ENCODE measurements at places on chromosomes 5 and 9.
A peak's percentile ranks its signal among the peaks of the same experiment; 100 is the strongest.

DNA sequence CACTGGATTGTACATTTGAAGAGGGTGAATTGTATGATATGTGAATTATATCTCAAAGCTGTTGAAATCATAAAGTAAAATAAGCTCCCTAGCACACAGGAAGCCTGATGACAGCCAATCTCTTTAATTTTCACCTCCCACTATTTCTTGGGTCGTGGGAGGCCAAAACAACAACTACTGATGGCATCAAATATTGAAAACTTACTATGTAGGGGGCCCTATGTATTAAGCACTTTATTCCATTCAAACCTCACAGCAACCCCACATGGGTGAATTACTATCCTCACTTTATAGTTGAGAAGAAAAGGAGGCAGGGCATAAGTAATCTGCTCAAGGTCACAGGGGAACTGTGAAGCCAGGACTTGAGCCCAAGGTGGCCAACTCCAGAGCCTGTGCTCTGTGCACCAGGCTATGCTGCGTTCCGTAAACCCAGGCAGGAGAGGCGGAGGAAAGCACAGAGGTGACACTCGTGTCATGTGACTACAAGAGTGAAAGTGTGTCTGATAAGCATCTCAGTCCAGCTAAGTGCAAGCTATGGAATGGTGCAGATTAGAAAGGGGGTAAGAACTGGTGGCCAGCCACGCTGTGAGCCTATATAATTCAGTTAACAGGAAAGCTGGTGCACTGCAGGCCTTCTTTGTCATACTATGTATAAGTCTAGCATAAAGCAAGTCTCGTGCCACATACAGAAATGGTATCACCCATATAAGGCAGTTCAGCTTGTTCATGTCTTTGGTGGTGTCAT is 221.0 kb downstream of the DCP2 start:
- DNase-seq = no peak

DNA sequence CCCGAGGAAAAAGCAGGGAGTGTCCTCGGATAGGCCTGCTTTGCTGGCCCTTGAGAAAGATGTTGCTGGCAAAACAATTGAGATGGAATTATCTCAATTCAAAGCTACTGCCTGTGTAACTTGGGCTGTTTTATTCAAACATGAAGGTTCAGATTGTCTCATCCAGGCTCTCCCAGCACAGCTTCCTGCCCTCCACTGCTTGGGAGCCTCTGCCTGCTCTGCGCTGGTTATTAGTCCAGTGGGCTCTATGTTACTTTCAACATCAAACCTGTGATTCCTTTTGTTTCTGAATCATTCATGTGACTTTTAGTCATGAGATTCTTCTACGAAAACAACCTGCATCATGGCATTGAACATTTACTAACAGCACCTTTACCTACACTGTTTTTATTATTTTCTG is 123.2 kb downstream of the SNCAIP start:
- DNase-seq = no peak

DNA sequence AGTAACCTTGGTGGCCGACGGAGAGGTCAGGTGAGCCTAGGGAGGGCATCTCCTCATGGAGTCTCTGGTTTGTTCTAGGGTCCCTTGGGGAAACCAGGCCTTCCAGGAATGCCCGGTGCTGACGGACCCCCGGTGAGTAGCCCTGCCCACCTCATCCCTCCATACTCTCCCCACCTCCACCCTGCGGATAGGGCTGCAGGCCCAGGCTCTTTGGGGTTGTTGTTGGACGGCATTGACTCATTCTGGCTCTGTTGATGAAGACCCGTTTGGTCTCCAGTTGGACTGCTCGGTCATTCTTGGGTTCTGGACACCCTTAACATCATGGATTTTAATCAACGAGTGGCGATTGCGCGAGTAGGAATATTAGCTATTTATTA is 112.3 kb upstream of the FCN2 start:
- no peak for DNase-seq

DNA sequence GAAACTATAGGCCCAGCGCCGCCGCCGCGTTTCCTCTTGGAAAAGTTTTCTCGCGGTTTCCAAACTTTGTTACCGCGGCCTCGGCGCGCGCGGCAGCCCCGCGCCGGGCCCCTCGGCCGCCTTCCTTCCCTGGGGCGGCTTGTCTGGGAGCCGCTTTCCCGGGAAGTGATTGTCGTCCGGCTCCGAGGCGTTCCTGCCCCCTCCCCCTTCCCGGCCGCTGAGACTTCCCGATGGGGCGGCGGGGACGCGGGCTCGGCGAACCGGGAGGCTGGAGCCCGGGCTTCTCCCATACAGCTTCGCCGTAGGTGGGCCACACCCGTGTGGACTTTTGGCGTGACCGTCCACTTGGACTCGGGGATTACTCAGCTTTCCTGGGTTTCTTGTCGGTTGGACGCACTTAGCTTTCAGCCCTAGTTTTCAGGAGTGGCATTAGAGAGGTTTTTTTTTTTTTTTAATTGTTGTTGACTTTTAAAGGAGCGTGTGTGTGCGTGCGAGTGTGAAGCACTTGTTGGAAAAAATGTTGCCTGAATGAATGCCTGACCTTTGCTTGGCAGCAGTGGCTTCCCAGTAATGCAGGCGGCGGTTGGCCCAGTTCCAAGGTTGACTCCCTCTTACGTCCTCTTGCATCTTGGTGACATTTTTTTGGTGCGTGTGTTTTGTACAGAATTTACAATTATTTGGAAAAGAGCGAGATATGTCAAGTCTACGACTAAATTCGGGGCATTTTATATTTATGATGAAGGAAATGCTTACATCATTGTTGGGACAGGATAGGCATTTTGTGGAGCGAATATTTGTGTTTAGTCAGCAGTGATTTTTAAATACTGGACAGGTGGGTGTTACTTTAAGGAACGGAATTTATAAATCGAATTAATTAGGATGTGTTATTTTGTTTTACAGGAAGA is 821 bp downstream of the CTNNA1 start:
- DNase-seq = peak; percentile 79

GRCh38 chr9:25994605-25995004 is 316.4 kb upstream of the TUSC1 start:
- DNase-seq = no peak

DNA sequence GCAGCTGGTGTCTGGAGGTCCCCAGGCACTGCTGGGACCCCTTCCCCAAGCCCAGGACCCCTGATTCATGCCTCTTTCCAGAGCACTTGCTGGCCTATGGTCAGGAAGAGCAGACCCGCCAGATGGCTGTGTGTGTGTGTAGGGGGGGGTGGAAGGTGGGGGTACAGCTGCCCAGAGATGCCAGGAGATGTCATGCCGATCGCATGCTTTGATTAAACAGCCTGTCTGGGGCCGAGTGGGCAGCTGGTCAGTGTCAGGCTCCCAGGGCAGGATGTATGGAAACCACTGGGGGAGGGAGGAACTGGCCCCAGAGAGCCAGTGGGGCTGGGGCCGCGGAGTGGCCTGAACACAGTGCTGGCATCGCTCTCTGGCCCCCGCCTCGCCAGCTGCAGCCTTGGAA is 23.7 kb downstream of the RXRA start:
- peak; percentile 13 for DNase-seq

- DNase-seq = no peak
Measured at GRCh38 chr5:83947763-83948162, 227.1 kb upstream of the HAPLN1 start.

GRCh38 chr5:177045631-177046030 is 23.1 kb downstream of the ZNF346 start:
- DNase-seq = no peak

DNA sequence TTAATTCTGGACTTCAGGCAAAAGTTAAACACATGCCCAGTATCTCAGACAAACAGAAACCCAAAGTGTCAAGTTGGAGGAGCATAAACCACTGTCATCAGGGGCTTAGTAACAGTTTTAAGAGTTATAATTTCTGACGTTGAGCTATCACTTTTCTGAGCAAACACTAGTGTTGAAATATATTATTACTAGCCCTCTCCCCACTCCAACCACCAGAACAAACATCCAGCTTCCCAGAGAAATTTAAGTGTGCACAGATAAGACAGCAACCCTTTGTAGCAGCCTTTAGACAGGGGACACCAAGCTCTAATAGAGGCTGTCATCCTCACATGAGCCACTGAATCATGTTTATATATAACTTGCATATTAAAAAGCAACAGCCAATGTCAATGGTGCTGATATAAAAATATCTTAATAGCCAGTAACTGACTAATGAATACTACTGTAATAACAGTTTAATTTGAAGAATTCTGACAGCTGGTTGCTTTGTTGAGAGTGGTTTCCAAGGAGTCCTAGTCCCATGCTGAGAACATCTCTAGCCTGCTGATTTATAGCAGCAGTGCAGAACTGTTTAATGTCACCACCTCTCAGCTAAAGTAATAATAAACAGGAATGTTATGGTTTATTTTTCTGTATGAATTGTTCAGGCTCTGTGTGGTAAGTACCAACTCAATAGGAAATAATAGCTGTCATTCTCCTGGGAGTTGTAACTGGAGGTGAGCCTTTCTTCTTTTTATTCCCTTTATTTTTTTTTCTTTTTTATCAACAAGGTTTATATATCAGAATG is 528.7 kb upstream of the ZNF608 start:
- peak; percentile 95 for DNase-seq

DNA sequence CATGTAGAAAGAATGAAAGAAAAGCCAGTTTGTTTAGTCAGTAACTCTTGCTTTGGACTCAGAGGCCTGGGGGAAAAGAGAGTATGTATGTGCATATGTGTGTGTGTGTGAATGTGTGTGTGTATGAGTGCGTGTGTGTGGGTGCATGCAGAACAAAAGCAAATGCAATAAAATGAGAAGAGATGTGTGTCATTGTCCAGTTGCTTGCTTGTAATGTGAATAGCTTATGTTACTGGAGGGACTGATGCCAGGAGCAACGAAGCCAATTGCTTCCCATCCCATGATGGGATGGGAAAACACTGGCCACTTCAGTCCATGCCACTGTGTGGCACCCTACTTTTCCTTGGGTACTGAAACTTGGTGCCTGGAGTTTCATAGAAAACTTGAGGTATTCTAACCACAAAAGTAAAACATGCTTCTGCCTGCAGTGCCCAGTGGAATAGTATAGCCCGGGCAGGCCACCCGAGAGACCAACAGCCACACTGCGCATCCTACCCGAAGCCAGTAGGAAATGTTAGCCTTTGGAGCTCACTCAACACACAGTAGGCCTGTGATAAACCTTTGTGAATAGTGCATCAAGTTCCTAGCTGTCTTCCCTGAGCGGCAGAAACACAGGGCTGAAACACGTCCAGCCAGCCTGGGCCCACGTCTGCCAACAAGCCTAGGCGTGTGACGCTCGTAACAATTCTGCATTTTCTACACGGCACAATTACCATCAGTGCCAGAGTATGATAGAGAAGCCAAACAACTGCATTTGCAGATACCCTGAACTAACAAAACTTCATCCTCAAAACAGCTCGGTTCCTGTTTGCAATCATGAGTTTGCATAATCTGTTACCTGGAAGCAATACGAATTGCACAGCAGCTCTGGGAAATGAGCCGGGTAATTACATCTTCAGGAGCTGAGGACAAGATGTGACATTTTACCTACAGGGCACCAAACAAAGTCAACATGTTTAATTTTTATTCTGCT is 198.1 kb downstream of the SYK start:
- DNase-seq = peak; percentile 23

DNA sequence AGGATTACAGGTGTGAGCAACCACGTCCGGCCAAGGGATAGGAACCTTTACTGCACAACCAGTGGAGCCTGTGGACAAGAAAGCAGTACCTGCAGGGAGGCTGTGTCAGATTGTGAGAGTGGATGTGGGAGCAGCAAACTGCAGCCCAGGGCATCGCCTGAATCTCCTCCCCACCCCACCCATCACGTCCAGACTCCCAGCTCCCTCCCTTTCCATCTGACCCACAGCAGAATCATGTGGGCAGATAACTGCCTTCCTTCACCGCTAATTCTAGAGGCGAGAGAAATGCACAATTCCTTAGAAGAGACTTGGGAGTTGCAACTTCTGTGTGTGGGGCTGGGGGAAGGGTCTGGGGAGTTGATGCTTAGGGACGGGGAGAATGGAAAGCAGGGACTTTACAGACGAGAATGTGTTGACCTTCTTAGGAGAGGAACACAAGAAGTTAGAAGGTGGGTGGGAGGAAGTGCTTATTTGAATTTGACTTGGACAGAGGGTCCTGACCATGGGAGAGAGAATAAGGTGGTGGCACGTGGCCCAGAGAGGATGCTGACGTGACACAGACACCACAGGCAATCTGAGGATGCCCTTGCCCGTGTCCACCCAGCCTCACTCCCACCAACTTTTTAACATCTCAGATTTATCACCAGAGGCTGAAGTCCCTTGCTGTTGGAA is 4.5 kb upstream of the LCP2 start:
- no peak for DNase-seq

DNA sequence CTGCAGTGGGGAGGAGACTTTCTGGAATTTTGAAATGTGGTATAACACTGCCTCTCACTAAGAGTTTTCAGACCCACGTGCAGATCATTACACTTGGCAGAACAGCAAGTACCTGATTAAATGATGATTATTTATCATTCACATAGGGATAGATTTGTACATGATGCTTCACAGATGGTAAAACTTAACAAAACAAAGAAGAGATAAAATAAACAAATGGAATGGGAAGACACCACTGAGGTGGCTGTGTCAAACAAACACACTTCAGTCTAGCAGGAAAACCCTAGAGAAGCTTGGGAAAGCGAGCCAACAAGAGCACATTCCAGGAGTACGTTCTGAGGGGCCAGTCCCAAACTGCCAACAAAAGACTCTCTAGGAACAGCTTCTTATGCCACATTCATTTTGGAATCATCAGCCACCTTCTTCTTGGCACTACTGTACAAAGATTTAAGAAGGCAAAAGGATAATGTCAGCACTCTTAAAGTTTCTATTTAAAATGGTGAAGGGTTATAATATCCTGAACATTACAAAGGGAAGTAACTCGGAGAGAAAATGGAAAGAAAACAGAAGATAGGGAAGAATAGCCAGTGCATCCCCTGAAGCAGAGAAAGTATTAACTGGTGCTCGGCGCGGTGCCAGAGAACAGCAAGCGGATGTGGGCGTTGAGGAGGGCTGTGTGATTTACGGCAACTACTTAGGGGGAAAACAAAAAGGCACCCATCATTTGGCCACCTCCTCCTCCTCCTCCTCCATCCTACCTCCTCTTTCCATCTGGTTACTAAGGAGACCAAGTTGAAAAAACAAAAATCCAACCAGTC is 1.6 kb downstream of the MED27 start:
- DNase-seq = peak; percentile 64

DNA sequence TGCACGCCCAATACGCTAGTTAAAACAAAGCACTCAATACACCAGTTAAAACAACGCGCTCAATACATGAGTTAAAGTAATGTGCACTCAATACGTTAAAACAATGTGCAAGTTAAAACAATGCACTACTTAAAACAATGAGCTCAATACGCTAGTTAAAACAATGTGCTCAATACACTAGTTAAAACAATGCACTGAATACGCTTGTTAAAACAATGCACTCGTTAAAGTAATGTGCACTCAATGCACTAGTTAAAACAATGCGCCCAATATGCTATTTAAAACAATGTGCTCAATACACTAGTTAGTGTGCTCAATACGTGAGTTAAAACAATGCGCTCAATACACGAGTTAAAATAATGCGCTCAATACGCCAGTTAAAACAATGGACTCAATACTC is 185.0 kb downstream of the TRIO start:
- no peak for DNase-seq

- no peak for DNase-seq
Measured at GRCh38 chr9:81410201-81410600, 279.1 kb downstream of the TLE1 start.

- peak; percentile 18 for DNase-seq
Measured at GRCh38 chr9:127572961-127573721, 38.9 kb upstream of the STXBP1 start.

Measured in NCI-H1417 (cell line).